ENCODE measurements at places on chromosomes 5 and 9.

- DNase-seq = no peak
Measured at GRCh38 chr9:25241421-25241820, 436.8 kb downstream of the TUSC1 start.

DNA sequence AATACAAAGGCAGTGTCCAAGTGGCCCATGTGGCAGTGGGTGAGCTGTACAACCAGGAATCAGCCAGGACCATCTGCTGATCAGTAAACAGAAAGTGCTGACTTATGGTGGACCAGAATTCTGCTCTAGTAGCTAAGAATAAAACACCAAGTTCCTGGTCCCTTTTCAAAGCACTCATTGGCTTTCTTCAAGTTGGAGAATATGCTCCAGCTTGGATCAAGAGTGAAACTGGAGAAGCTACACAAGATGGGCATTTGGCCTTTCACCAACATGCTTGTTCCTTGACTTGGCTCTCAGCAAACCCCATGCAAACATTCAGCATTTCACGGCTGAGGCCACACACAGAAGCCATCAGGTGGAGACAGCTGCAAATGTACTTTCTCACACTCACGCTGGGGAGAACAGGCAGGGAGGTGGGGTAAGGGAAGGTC is 32.1 kb downstream of the MARCHF3 start:
- no peak for DNase-seq

GRCh38 chr9:28539434-28540070 is 966.3 kb upstream of the C9orf72 start:
- DNase-seq = no peak

- DNase-seq = no peak
Measured at GRCh38 chr9:134968011-134968822, 50.5 kb upstream of the FCN1 start.

GRCh38 chr9:105079457-105079856 is 151.5 kb upstream of the ABCA1 start:
- no peak for DNase-seq

DNA sequence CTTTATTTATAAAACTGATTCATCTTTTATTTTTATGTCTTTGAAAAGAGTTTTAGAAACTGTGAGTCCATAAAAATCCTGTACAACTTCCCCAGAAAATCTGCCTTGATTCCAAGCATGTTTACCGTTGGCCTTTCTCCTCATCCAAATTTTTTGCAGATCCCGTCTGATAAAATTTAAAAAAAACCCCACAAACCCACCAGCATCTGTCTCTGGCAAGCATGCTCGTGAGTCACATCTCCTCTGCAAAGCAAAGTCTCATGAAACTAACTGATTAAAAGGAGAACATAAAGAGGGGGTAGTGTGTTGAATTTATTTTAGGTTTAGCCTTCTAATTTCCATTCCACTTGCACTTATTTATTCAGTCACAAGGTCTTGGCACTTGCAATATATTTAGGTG is 109.4 kb downstream of the MAT2B start:
- no peak for DNase-seq

DNA sequence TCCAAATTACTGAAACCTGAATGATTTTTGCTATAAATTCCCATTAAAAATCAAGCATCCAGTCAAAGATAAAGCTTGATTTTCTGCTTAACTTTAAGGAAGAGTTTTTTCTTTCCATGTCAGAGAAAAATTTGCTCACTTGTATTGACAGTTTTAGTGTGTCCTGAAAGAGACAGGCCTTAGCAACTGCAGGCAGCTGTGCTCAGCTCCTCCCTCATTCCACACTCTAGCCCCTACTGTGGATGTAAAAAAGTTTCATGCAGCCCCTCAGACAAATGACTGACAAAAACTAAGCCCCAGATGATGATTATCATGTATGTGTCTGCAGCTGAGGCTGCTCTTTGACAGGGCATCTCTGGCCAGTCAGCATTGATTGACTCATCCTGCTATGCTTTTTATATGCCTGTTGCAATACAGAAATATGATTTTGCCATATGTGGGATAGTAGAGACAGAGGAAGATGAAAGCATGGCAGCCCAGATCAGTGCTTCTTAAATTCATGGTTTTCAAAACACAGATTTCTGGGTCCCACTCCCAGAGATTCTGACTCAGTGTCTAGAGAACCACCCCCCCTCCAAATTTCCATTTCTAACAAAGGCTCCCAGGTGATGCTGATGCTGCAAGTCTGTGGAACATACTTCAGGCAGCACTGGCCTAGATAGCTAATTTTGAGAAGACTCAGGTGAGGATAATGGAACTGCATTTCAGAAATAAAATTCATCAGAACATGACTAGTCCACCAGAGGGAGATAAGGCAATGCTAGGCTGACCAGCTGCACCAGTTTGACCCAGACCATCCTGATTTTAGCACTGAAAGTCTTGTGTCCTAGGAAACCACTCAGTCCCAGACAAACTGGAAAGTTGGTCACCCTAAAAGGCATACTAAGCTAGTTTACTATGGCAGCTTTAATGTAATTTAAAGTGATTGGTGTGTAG is 298.7 kb upstream of the KCNN2 start:
- no peak for DNase-seq
